NCI-H345 (cell line): ENCODE measurements at places on chromosomes 3 and 15.
A peak's percentile ranks its signal among the peaks of the same experiment; 100 is the strongest.

GRCh38 chr3:127740136-127740915 lies 67.6 kb downstream of the ABTB1 start:
- DNase-seq, result no peak

DNA sequence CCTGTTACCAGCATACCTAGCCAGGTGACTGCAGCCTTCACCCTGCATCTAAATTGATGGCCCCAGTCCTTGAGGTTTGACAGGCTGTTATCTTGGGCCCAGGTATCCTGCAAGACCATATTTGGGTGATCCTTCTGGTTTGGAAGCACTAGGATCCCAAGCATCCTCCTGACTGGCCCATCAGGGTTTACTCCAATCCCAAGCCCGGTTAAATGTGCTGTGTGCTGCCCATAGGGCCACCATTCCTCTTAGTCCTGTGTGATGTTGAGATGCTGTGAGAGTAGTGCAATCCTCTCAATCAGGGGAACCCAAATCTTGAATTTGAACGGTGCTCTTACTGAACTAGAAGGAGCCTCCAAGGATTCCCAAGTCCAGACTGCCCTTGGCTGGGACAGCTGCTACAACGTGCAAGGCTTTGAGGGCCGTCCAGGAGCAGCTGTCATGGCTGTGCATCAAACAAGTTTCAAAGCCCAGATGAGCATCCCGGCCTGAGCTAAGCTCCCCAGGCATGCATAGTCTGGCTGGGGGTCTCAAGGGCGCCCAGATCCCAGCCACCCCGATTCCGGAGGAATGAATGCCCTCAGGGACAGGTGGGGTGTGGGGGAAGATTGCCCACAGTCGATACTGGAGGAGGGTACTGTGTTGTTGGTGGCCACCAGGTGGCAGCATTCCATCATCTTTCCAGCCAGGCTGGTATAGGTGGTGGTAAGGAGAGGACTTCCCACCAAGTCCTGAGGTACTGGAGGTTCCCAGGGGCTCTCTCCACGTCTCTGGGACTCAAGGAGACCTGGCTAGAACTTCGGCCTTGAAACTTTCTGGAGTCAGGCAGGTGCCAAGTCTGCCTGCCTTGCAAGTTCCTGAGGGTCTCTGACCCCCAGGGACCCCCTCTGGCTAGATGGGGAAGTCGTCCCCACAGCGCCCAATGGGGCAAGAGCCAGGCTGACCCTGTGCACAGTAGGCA lies 32.6 kb downstream of the RBM5 start:
- peak; percentile 62 for DNase-seq

GRCh38 chr3:110569073-110569472 lies 502.5 kb upstream of the NECTIN3 start:
- DNase-seq, result no peak

DNA sequence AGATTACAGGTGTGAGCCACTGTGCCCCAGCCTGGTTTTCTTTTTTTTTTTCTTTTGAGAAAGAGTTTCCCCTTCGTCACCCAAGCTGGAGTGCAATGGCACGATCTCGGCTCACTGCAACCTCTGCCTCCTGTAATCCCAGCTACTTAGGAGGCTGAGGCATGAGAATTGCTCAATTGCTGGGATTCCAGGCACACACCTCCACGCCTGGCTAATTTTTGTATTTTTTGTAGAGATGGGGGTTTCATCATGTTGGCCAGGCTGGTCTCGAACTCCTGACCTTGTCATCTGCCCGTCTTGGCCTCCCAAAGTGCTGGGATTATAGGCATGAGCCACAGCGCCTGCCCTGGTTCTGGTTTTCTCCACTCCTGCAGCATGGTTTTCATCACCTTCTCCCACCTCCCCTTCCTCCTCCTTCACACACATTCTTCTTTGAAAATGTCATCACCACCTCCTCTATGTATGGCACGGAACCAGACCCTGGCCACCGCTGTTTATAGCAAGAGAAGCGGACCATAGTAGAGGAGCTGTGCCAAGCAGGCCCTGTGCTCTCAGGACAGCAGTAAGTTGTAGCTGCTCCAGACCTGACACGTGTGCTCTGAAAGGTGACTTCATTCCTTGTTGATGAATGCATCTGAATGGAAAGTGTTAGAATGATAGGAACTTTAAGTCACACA lies 14.6 kb upstream of the AHSG start:
- no peak for DNase-seq

- peak; percentile 26 for DNase-seq
These were observed 518 bp downstream of the OXSR1 start for GRCh38 chr3:38165722-38166387.

DNA sequence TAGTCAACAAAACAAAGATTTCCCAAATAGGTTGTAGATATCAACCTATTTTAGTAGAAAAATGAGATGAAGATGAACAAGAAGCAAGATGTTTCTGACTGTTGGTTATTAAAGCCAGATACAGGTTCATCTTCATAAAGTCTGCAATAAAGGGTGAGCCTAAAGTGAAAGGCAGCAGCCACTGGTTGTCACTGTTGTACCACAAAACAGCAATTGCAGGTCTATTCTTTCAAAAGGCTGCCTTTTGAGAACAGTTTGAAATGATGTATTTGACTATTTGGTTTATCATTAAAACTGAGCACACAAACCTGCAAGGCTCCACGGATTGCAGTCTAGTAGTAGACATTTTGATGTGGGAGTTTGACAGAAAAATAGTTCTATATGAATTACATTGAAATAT lies 543.4 kb downstream of the GBE1 start:
- DNase-seq, result peak; percentile 3
